LoVo (cell line): ENCODE measurements at places on chromosomes 3 and 15.

- DNase-seq = no peak
These were observed 39.6 kb downstream of the SLCO2A1 start for GRCh38 chr3:133989936-133990702.

GRCh38 chr3:120775411-120775810 lies 32.9 kb downstream of the GTF2E1 start:
- DNase-seq = no peak

- DNase-seq = no peak
These were observed 12.8 kb upstream of the FSIP1 start for GRCh38 chr15:39795486-39795885.

GRCh38 chr3:7074217-7074616 lies 213.3 kb downstream of the GRM7 start:
- no peak for DNase-seq

DNA sequence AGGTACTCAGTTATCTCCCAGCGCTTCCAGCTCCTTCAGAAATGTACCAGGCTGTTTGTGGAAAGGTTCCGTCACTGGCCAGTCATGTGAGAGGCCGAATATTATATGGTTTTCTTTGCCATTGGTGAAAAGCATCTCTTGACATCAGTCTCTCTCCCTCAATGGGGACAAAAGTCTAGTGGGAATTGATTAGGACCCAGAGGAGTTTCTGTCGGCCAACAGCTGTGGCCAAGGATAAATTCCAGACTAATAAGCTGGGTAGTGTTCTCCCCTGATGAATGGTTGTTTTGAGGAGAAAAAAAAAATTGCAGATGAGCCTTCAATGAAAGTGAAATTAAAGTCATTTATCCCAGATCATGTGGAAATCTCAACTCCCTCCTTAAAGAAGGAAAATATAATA lies 404.7 kb upstream of the THRB start:
- DNase-seq = no peak

DNA sequence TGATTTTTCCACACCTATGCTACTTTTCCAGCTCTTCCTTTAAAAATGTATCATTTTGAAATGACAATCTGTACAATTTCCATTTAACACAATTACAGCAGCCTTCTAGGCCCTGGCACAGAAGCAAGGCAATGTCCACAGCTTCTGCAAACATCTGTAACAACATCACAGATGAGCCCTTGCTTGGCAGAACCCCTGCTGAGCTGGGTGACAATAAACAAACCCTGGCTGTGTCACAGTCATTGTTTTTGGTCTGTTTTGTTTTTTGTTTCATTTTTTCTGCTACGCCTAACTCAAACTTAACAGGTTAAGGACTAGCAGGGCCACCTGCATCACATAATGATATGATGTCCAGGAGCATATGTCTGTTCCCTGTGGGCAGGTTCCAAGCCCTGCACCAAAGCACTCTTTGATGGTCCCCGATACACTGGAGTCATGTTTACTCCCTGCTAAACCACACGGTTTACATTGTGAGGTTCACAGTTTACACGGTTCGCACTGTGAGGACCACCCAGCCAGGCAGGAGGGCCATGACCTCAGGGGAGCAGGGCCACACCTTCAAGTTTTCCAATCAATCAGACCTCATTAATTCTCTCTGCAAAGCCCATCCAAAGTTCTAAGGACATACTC lies 186.8 kb upstream of the CHRNA7 start:
- no peak for DNase-seq

DNA sequence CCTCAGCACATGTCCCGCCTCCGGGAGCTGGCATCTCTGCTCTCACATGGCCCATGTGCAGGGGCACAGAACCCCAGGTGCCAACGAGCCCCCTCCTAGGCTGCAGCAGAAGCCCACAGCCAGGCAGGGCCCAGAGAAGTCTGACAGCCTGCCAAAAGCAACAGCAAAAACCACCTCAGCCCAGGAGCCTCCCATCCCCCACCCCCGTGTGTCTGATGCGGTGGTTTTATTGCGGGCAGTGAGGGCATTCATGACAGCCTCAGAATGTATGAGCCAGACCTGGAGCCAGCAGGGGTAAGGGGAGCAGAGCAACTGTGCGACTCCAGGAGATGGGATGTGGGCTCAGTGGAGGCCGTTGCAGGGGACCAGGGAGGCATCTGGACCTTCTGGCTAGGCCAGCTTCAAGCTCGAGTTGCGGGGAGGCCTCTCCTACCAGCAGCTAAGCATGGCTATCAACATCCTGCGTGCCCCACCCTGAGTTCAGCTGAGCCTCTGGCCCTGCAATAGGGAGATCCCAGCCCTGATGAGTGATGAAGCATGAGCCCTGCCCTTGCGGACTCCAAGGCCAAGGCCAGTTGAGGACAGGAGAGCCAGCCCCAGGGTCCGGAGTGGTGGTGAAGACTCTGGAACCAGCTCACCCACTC lies 52.5 kb downstream of the CYP11A1 start:
- DNase-seq = no peak

GRCh38 chr15:90071220-90071807 lies 31.0 kb downstream of the IDH2 start:
- peak; percentile 72 for DNase-seq

DNA sequence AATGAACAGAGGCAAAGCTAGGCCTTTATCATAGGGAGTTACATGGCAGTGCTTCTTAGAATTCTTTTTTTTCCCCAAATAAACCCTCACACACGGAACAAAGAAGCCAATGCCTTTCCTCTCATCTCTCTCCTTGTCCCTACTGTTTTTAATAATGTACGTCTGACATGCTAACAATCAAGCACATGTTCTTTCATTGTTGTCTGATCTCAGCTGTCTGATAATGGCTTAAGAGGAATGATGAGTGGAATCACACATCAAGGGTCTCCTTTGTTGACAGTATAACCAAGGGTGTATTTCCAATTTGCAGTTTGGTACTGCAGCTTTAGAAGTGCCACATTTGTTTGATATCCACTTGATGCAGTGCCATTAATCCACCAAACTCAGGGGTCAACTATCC lies 34.8 kb upstream of the EPHA3 start:
- no peak for DNase-seq

GRCh38 chr3:47370887-47371697 lies 9.7 kb upstream of the PTPN23 start:
- no peak for DNase-seq

GRCh38 chr3:120227710-120228347 lies 57.2 kb downstream of the GPR156 start:
- DNase-seq = no peak

DNA sequence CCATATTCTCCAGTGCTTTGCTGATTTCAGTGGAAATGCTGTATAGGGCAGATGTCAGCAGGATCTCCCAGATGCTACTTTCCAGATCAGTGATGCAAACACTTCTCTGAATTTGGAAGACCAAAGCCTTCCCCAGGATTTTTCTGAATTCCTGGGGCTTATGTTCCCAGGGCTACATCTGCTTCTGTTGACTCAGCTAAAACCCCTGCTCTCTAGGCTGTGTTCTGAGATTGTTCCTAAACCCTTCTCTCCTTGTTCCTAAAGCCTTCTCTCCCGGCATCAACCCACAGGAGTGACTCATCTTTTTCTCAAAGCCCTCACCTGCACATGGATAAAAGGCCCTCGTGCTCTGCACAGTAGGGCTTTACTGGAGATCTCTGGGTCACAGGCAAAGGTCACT lies 35.5 kb downstream of the FAH start:
- DNase-seq = no peak

GRCh38 chr3:151795276-151795675 lies 18.6 kb upstream of the AADAC start:
- DNase-seq = no peak

- DNase-seq = no peak
These were observed 222.4 kb downstream of the CPNE4 start for GRCh38 chr3:131812433-131812832.

GRCh38 chr3:21331857-21332256 lies 419.2 kb downstream of the ZNF385D start:
- DNase-seq = no peak

DNA sequence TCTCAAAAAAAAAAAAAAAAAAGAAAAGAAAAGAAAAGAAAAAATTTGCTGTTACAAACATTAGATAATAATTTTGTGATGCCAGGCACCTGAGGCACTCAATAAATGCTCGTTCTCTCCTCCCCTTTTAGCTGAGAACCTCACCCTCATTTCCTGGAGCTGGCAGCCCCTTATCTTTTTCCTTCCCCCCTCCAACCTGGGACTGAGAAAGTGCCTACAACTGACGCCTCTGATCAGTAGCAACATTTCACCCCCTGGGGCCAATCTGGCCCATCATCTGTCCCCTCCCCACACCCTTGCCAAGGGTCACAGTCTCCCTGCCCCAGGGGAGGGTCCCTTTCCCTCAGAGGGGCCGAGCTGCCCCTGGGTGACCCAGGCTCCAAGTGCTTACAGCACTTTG lies 12.6 kb upstream of the RNU6-1 start:
- no peak for DNase-seq

GRCh38 chr3:195030791-195031321 lies 240.1 kb downstream of the XXYLT1 start:
- DNase-seq = peak; percentile 43

- DNase-seq = peak; percentile 76
These were observed 103.0 kb upstream of the TBL1XR1 start for GRCh38 chr3:177300039-177300833.
